ENCODE measurements at places on chromosomes 11 and 22. TPM values are rescaled to one million over a fixed set of nuclear protein-coding genes. Genes with fewer than 3 reads are reported as not detected.

The TMEM258 gene
- 175 TPM for total RNA-seq

The MMP27 gene
- total RNA-seq = not detected

GRCh38 chr11:66589996-66590675, 2.7 kb downstream of the CCDC87 start:
- H3K4me3 ChIP-seq = no peak overlapping the region
- H3K27ac ChIP-seq = no peak overlapping the region
- no peak for DNase-seq
- peaks cover 18% of the 10 kb centered on the region for H3K36me3 ChIP-seq
- H3K27me3 ChIP-seq = peaks cover 57% of the 10 kb centered on the region
- peaks cover 11% of the 10 kb centered on the region for H3K4me1 ChIP-seq

DNA sequence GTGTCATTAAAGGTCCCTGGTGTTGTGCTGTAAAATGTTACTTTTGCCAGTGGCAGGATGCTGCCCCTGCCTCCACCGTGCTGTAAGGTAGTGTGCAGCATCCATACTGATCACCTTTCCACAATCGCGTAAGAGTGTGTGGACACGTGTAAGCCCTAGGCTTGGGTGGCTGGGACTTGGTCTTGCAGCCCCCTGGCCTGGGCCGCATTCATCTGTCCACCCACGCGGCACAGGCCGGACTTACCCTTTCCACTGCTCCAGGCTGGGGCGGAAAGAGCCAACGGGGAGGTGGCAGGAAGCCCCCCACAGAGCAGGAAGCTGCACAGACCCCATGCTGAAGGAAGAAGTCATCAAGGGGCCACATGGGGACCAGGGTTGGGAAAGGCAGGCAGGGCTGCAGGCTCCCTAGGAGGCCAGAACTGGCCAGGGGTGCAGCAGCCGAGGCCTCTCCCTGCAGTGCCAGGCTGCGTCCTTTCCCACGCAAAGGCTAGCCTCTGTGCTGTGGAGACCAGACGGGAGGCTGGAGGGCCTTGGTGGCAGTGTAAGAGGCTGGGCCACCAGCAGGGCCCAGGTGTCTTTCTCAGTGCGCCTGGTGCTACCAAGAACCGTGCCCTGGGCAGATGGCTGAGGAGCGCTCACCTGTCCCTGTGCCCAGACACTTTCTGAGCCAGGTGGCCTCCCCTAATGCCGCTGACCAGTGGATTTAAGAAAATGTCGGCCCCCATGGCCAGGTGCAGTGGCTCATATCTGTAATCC, 11.7 kb upstream of the TMEM191C start:
- H3K36me3 ChIP-seq = no peaks in the 10 kb centered on the region
- H3K27me3 ChIP-seq = no peaks in the 10 kb centered on the region
- H3K27ac ChIP-seq = peak overlapping the region; percentile 72

- no peak overlapping the region for H3K4me3 ChIP-seq
- H3K4me1 ChIP-seq = no peaks in the 10 kb centered on the region
- no peak for DNase-seq
- H3K27ac ChIP-seq = no peak overlapping the region
Measured at GRCh38 chr22:38190581-38190980, 9.0 kb upstream of the PLA2G6 start.

DNA sequence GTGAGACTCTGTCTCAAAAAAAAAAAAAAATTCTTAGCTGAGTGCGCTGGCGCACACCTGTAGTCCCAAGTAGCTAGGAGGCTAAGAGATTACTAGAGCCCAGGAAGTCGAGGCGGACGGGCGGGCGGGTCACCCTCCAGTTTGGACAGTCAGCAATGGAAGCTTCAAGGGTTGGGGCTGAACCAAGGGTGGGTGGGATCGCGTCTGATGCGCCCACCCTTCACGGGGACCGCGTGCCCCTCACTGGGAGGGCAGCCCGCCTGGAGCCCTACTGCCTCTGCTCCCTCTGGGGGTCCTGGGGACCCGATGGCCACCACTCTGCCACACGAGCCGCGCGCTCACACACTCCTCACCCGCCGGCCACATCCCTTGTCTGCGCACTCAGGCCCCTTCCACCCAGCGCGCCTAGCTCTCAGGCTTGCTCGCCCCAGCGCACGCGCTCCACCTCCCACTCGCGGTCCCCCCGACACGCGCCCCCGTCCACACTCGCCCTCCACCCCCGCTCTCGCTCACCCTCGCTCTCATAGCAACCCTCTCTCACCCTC, 494 bp downstream of the CHID1 start:
- no peak for DNase-seq
- peak overlapping the region; percentile 85 for H3K4me3 ChIP-seq
- H3K36me3 ChIP-seq = 0 out of 2 replicates have a peak, but pooled peaks cover 4% of the 10 kb centered on the region
- no peaks in the 10 kb centered on the region for H3K27me3 ChIP-seq
- no peak overlapping the region for H3K27ac ChIP-seq

DNA sequence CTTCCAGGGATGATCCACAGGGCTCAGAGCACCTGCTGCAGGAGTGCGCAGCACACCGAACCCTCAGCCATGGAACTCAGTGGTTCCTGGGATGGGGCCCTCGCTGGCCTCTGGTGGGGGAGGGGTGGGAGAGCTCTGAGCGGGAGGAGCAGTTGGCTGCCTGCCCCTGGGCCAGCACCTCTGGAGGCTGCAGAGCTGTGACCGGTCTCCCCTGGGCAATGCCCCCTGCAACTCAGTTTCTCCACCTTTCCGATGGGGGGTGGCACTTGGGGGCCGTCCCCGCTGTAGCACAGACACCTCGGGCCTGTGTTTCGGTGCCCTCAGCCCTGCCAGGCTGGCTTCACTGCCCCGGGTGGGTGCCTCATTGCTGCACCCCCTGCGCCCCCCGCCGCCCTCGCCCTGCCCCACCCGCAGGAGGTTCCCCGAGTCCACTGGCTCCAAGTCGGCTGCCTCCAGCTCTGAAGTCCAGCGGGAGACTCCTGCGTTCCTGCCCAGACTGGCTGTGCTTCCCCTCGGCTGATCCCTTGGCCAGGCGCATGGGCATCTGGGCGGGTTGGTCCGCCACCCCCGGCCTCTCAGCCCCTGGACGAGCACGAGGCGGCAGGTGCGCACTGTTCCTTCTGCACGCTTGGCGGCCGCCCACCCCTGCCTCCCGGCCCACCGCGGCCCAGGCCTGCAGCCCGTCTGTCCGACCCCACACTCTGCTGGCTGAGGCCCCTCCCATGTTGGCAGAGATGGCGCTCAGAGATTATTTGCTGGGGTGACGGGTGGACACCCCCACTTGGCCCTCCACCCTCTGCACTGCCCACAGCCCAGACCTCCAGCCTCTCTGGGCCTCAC, 1.8 kb downstream of the MUC6 start:
- no peaks in the 10 kb centered on the region for H3K4me1 ChIP-seq
- no peaks in the 10 kb centered on the region for H3K27me3 ChIP-seq
- no peak overlapping the region for H3K27ac ChIP-seq

- H3K4me3 ChIP-seq = no peak overlapping the region
- H3K4me1 ChIP-seq = peaks cover 40% of the 10 kb centered on the region
- no peak overlapping the region for H3K27ac ChIP-seq
- DNase-seq = no peak
- no peaks in the 10 kb centered on the region for H3K36me3 ChIP-seq
Measured at GRCh38 chr11:104891135-104891534, 7.1 kb downstream of the CASP12 start.

Measured in WTC11 (cell line).